ENCODE measurements at places on chromosomes 12 and 14.

DNA sequence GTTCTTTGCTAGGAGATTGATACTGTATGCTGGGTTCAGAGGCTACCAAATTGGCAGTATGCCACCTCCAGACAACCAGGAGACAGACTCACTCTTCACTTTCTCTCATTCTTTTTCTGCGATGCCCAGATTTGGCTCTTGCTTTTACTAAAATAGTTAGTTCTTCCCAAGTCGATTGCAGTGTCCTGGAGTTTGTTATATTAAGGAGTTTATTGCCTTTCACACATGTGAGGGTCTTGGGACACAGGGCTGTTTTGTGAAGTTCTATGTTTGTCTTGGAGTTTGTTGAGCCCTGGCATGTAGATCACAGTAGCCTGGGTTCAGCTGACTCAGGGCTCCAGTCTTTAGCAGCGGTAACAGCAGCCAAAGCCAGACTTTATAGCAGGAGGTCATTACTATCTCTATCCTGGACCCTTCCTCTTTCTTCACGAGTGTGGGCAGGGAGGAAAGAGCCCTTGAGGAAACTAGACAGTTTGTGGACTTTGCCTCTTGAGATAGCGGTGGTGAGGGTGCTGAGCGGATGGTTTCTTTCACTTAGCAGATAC lies 1.6 kb downstream of the MLEC start:
- ATAC-seq: no peak

DNA sequence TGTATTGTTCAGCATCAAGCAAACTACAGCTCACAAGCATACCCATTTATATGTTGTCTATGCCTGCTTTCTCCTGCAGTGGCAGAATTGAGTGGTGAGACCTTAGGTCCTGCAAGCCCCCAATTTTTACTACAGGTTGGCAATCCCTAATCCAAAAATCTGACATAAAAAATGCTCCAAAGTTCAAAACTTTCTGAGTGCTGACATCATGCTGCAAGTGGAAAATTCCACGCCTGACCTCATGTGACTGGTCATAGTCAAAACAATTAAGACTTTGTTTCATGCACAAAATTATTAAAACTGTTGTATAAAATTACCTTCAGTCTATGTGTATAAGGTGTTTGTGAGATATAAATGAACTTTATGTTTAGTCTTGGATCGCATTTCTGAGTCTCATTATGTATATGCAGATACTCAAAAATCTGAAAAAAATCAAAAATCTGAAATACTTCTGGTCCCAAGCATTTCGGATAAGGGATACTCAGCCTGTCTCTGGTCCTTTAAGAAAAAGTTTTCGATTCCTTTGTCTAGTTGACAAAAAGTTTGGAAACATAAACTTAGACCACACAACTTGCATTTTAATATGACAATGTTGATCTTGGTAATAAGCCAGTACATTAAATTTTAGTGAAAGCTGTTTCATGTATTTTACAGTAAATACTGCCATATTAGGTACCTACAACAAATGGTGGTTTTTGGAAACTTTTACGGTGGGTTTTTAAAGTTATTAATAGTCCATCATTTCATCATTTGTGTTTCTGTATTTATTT lies 81.5 kb downstream of the AEBP2 start:
- no peak for ATAC-seq

GRCh38 chr14:95889236-95889979 lies 12.8 kb downstream of the TUNAR start:
- ATAC-seq: no peak

DNA sequence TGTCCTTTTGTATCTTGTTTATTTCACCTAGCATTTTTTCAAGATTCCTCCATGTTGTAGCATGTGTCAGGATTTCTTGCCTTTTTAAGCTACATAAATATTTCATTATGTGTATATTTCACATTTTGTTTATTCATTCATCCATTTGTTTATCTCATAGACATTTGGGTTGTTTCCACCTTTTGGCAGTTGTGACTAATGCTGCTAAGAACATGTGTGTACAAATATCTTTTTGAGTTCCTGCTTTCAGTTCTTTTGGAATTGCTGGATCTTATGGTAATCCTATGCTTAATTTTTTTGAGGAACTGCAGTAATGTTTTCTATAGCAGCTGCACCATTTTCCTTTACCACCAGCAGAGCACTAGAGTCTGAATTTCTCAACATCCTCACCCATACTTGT lies 62.4 kb downstream of the SCN8A start:
- ATAC-seq: no peak

GRCh38 chr14:41642367-41642766 lies 35.7 kb downstream of the LRFN5 start:
- no peak for ATAC-seq

- ATAC-seq: no peak
Measured at GRCh38 chr12:107512391-107512790, 173.2 kb upstream of the PWP1 start.

- no peak for ATAC-seq
Measured at GRCh38 chr12:123801573-123802178, 39.6 kb downstream of the DNAH10 start.

DNA sequence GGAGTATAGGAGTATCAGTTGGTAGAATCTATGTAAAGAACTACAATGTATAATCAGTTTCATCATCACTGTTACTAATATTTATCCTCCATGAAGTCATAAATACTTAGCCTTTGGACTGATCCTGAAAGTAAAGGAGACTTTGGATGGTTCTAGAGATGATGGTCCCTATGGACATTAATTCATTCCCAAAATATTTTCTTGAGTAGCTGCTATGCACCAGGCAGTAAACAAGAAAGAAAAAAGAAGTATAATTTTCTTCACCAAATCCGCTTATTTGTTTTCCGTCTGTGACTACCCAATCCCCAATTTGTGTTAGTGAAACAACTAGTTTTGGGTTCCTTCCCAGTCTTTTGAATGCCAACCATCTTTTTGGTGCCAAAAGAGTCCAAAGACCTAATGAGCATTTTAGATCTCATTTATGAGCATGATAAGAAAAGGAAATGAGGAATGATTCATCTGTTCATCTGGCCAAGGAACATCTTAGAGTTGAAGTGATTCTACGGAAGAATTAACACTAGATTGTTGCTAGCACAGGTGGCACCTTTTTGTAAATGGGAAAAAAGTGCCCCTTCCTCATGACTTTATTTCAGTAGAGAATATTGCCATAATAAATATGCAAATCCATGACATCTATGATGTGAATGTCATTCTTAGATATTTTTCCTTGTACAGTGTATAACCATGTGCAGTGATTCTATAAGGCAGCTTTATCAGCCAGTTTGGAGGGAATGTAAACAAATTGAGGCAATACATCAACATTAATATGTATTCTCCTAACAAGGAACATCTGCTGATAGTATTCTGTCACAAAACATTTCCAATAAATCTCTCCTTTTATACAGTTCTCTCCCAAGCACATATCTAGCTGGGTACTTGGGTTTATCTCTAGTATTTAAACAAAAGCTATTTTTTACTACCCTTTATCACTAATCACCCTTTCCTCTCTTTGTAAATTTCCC lies 85.1 kb upstream of the CCDC91 start:
- no peak for ATAC-seq

- no peak for ATAC-seq
Measured at GRCh38 chr14:24037658-24038037, 14.2 kb upstream of the CARMIL3 start.

DNA sequence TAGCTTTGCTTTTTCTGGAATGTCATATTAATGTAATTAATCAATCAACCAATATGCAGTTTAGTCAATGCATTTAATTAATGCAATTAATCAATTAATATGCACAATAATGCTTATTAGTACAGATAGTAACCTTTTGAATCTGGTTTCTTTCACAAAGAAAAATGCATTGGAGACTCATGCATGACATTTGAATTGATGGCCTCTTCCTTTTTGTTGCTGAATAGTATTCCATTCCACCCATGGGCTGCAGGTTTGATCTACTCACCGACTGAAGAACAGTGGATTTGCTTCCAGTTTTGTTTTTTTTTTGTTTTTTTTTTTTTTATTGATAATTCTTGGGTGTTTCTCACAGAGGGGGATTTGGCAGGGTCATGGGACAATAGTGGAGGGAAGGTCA lies 13.1 kb upstream of the GPR132 start:
- ATAC-seq: no peak

DNA sequence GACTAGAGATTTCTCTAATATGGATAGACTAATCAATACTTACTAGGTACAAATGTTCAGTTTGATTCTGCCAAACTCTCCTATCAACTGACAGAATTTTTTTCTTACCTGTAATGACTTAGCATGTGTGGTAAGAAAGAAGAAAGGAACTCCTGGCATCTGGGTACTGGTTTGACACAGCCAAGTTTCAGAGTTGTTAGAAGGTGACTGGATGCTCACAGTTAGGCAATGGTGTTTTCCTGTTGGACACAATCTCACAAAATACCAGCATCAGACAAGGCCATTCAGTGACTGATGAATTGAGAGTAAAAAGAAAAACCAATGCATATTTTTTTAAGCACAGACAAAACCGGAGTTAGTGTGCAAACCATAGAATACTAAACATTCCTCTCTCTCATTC lies 4.2 kb downstream of the MUCL1 start:
- no peak for ATAC-seq

GRCh38 chr12:56661560-56661959 lies 15.8 kb upstream of the ATP5F1B start:
- ATAC-seq: no peak

DNA sequence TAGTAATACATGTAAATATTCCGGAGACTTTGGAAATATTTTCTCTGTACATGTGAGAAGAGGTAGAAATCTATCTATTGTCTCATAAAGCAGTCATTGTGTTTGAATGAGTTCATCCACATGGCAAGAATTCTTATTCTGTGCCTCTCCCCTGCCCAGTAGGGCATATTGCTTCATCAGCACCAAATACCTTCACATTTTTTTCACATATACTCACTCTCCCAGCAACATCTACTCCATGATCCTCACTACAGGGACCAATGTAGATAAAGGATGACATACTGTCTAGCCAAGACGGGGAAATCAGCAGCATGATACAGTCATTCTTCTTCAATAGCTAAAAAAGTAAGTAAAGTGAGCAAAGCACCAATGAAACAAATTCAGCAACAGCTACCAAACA lies 1.3 kb upstream of the TAS2R14 start:
- ATAC-seq: peak; percentile 20

GRCh38 chr14:46820291-46820690 lies 168.7 kb upstream of the RPL10L start:
- no peak for ATAC-seq

GRCh38 chr12:33125755-33126154 lies 229.2 kb upstream of the PKP2 start:
- no peak for ATAC-seq

DNA sequence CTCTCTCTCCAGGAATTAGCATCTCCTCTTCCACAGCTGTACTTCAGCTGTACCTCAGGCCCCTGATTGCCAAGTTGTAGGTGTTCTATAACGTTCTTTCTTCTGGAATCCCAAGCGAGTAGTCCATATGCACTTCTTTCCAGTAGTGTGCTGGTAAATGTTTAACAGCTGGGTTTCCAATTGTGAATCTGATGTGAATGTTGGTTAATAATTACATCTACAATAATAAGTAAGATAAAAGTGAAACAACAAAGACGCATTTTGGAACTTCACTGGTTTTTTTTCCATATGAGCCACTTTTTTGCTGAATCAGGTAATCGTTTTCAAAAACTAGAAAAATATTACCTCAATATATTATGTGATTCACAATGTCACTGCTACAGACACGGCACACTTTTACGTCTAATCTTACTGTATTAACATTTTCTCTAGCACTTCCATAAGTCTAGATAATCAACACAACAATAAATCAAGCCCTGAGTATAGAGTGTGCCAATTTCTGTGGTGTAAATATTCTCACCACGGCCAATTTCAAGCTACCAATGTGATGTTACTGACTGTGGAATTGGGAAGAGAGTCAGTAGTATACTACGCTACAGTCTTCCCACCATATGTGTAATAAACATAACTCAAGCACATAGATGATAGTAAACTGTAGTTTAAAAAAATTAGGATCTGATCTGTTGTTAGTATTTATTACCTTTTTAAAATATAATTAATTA lies 113.0 kb downstream of the ZFP36L1 start:
- no peak for ATAC-seq

- peak; percentile 73 for ATAC-seq
Measured at GRCh38 chr12:26434299-26435068, 239.1 kb downstream of the SSPN start.

DNA sequence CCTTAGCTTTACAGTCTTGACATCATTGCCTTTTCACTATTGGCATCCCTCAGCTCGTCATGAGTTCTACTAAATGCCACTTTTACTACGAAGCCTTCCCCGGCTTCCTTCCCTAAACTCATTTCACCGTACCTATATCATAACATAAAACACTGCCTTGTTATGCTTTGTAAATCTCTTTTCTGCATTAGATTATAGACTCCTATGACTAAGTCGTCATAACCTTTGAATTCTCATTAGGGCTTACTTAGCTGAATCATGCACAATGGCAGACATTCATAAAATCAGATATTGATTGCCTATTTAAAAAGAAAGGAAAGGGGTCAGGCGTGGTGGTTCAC lies 21.0 kb downstream of the BTG1 start:
- ATAC-seq: peak; percentile 55

DNA sequence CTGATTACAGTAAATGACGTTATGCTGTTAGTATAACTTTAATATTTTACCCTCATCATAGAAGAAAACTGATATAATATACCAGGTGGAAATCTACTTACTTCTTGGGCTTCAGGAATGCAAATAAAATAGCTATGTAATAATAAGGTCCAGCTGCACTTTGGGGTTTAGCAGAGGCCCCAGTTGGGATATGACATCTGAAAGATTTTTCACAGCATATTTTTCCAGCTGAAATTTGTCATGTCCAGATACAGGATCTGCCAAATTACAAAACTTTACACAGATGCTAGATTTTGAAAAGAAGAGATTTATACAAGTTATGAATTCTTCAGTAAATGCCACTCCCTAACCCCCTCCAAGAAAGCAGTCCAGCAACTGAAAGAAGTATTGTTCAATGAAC lies 29.2 kb upstream of the DCN start:
- ATAC-seq: no peak

All from esophagus mucosa (tissue), 1 donor.